ENCODE measurements at places on chromosomes 16 and 17.

- peak; percentile 86 for DNase-seq
Observed at GRCh38 chr17:28494445-28495188, 11.5 kb upstream of the FOXN1 start.

DNA sequence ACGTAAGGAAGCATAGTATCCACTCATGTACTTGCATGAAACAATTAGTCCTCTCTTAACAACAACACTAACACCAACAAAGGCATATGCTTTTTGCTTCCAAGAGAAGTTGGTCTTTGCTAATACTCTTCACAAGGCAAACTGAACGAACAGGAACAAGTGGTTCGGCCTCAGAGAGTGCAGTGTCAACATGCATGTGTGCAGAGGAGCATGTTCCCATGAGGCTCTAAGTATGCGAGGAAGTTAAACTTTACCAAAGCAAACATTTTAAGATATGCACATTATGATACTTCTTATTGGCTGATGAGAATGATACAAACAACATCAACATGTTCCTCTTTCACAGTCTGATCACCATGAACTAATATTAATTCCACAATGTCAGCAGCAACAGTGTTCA, 285.3 kb upstream of the IRX5 start:
- no peak for DNase-seq

DNA sequence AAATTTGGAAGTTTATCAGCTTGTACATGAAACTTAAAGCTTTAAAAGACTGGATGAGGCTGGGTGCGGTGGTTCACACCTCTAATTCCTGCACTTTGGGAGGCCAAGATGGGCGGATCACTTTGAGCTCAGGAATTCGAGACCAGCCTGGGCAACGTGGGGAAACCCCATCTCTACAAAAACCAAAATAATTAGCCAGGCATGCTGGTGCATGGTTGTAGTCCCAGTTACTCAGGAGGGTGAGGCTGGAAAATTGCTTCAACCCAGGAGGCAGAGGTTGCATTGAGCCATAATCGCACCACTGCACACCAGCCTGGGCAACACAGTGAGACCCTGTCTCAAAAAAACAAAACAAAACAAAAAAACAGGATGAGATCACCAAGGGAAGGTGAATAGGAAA, 209.5 kb downstream of the AATF start:
- DNase-seq, result no peak

DNA sequence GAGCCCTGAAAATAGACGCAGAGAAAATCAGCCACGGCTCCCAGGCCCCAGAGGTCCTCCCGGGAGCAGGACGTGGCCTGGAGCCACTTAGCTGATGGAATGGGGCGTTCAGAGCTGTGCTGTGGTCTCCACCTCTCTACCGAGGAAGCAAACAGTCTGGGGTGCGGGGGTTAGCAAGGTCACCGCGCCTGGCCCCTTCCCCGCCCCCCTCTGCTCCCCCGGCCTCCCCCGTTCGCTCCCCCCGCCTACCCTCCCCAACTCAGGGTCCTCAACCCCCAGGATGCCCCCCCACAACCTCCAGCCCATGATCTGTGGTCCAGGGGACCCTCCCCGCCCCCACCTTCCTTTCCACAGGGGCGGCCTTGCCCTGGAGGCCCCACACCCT, 20.6 kb upstream of the C1QTNF8 start:
- DNase-seq, result no peak

- peak; percentile 56 for DNase-seq
Observed at GRCh38 chr16:27642756-27643155, 92.8 kb downstream of the KATNIP start.

GRCh38 chr17:67477687-67478086, 100.6 kb downstream of the PITPNC1 start:
- DNase-seq, result no peak

GRCh38 chr16:86882586-86883280, 304.4 kb downstream of the FOXL1 start:
- DNase-seq, result peak; percentile 87

DNA sequence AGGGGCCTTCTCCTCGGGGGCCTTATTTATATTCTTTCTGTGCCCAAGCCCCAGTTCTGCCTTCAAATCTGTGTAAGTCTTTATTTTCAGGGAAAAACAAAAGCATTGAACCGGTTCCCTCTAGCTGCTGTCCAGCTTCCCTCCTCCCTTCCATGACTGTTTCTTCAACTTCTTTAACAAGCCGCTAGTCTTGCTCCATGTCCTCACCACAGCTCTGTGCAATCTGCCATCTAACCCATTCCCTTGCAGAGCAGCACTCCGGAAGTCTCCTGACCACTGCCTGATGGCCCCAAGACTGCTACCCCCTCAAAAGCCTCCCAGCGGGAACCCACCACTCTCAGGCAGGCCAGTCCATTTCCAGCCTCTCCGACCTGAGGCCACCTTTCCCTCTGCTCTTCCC, 16.9 kb downstream of the EMC8 start:
- DNase-seq, result peak; percentile 51

DNA sequence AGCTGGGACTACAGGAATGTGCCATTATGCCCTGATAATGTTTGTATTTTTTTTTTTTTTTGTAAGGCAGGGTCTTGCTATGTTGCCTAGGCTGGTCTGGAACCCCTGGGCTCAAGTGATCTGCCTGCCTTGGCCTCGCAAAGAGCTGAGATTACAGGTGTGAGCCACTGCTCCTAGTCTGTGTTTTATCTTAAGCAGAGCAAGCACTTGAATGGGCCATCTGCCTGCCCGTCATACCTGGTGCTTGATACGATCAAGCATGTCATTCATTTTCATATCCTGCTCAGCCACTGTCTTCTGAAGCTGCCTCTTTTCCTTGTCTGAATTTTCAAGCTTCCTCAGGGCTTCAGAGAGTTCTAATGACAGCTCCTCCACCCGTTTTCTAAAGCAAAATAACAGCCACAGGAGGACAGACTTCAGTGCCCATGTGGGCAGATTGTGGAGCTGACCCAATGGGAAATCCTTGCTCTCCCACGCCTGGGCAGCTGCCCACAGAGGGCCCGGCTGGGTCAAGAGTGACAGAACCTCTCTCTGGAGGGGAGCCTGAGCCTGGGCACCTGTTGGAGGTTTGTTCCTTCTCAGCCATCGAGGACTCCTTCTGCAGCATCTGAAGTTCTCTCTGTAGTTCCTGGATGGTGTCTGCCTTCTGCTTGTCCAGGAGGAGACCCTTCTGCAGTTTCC, 36.5 kb downstream of the DHX38 start:
- DNase-seq, result no peak

GRCh38 chr16:13919330-13919682, 648 bp upstream of the ERCC4 start:
- peak; percentile 61 for DNase-seq

DNA sequence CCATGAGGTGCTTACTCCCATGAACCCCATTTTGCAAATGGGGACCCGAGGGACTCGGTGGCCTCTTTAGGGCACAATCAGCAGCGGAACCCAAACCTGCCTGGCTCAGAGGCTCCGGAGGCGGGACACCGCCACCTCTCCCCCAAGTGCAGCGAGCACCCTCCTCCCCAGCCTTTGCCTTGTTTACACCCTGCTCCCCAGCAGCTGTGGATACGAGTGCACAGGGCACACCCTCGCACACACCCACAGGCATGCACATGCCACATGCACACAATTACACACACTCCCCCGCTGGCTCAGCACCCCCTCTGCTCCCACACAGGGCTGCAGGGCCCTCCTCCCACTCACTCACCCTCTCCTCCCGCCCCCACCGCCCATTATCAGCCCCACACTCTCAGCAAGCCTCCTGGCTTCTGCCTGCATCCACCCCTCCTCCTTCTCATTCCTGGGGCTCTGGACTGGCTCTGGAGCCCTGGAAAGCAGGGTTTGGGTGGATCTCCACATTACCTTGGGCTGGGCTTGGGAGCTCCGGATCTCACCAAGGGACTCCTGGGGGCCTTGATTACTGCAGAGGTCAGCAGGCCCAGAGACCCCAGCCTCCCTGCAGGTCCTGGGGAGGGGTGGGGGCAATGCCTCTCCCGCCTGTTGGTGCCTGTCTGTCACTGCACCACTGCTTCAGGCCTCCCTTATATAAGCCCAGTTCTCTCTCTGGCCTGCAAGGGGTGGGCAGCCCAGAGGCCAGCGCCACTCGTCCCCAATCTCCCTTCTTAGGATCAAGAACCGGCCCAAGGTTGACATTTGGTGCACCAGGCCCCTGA, 6.4 kb downstream of the PDK2 start:
- DNase-seq, result peak; percentile 47

- DNase-seq, result no peak
Observed at GRCh38 chr16:22425036-22425801, 50.8 kb upstream of the CDR2 start.

GRCh38 chr17:40499551-40500189, 1.8 kb downstream of the TNS4 start:
- peak; percentile 90 for DNase-seq

DNA sequence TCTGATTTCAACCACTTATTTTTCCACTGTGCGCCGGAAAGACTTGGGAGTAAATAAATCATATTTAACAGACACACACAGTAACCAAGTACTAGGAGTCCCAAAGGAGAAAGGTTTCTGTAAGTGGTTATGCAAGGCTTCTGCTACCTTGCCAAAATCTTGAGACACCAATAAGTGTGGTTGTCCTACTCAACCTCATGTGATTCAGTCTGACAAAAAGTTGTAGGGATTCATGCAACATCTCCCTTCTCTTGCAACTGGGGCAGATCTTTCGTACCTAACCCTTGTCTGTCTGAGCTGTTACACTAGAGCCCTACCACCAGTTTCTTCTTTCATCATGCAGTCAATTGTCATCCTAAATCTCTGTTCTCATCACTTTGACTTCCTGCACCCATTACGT, 69.9 kb upstream of the NUDT7 start:
- no peak for DNase-seq

DNA sequence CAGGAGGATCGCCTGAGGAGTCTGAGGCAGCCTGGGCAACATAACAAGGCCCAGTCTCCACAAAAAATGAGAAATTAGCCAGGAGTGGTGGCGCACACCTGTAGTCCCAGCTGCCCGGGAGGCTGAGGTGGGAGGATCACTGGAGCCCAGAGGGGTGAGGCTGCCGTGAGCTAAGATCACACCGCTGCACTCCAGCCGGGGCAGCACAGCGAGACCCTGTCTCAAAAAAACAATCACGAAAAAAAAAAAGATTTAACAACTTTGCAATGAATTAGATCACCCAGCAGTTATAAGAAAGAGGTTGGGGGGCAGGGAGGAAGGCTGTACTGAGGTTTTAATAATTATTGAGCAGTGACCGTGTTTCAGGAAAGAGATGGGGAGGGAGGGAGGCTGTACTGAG, 49.4 kb downstream of the RPH3AL start:
- no peak for DNase-seq

GRCh38 chr16:67255553-67256221, 6.9 kb downstream of the SLC9A5 start:
- no peak for DNase-seq

- peak; percentile 59 for DNase-seq
Observed at GRCh38 chr17:68205808-68206720, 41.8 kb upstream of the AMZ2 start.

DNA sequence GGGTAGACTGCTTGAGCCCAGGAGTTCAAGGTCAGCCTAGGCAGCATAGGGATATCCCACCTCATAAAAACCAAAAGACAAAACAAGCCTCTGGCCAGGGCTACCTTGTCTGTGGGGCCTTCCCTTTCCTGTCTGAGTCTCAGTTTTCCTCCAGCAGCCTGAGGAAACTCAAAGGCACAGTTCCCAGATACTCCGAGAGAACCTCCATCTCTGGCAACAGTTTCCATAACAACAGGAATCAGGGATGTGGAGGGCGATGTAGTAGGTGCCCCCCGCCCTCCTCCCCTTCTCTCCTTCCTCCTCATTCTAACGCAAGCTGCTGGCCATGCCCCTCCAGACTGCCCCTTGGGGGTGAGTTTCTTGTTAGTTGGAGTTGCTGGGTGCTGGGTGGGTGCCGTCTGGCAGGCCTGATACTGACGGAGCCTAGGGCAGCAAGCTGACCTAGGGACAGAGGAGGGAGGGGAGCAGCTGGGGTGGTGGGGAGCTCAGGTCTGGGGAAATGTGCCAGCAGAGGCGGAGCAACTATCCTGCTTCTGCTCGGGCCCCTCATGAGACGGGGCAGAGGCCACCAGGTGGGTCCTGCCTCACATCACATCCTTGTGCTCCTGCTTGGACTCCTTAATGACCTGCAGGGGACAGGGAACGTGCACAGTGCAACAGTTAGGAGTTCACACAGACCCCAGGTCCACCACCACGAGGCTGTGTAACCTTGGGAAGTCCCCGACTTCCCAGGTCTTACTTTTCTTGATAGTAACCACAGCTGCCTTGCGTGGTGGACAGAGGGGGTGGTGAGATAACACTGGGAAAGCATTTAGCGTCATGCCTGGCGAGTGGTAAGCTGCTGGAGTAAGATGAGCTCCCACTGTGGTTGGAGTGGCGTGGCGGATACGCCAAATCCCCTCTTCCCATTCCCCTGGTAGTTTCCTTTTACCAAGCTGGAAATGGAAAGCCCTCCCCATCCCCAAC, 7.8 kb upstream of the EFTUD2 start:
- no peak for DNase-seq

GRCh38 chr16:11108466-11108805, 147.6 kb downstream of the SOCS1 start:
- DNase-seq, result no peak

DNA sequence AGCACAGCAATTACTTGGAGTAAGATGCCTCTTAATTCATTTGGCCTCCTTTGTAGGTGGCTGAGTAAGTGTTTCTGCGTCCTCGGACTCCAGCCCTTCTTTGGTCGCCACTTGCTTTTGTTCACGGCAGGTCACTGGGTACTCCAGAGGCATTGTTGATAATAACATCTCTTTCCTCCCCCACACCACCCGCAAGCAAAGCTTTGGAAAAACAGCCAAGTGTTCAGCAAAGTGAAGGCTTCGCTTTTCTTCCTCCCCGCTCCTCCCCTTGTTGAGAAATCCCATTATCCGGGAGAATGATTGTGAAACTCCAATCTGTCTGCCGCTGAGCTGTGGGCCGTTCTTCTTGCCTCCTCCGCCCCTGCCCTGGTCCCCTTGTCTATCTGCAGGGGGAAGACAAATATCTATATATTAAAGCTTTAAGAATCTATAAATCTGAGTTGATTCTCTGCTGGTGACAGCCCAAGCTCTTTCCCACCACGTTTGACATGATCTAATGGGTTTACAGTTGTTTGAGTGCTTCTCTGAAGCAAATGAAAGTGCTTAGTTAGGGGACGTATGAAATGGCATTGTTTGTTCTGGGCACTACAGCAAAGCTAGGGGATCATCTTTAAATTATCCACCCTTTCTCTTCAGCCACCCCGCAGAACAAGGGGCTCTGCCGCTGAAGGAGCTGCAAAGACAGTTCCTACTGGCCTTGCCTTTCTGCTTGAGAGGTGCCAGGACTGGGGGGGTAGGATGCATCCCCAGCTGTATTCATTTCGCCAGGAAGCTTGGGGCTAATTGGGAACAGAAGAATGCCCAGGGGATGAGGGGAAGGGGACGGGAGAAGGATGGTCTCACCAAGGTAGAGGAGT, 167.1 kb downstream of the CCDC182 start:
- peak; percentile 73 for DNase-seq

DNA sequence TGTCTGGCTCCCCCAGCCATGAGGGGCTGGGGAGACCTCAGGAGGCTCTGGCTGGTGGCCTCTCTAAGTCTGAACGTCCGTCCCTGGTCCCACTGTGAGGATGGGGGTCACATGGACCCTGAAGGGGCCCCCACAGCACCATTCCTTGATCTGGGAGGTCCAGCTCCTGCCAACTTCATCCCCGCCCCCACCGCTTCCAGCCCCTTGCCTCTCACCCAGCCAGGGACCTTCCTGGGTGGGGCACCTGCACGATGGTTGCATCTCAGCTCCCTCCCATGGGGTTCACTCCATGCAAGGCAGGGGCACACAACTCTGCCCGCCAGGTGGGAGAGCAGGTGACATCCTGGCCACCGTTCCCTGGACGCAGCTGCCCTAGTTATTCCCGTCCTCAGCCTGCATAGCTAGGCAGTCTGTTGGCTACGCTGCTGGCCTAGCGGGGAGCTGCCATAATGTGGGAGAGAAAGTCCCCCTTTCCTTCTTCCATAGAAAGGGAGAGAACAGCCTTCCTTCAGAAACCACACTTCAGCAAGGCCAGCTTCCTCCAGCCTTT, 217.9 kb upstream of the RPL38 start:
- DNase-seq, result no peak
